ENCODE measurements at places on chromosomes 4 and X. TPM values are rescaled to one million over a fixed set of nuclear protein-coding genes. Genes with fewer than 3 reads are reported as not detected.

XG gene
- not detected for total RNA-seq

AWAT2 gene
- total RNA-seq: not detected

- H3K27ac ChIP-seq: no peak overlapping the region
- no peaks in the 10 kb centered on the region for H3K36me3 ChIP-seq
- H3K4me1 ChIP-seq: no peaks in the 10 kb centered on the region
- H3K4me3 ChIP-seq: no peak overlapping the region
- H3K27me3 ChIP-seq: no peaks in the 10 kb centered on the region
- DNase-seq: no peak
Measured at GRCh38 chr4:117311989-117312388, 226.6 kb upstream of the TRAM1L1 start.

DIPK2B gene
- total RNA-seq: 9.5 TPM

DNA sequence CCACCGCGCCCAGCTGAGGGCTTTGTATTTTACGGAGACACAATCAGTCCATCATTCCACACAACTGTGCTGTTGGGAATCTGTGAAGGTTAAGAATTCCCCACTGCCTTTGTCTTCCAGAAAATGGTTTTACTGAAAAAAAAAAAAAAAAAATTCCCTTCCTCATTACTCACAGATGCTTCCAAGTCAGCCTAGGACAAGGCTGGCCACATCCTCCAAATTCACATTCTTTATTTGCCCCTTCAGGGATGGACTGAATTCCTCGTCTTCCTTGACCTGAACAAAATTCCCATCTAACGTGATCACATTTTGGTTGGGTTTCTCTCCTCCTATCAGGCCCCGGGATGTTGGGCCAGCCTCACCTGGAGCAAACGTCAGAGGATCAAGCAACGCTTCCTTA, 130.3 kb downstream of the DHRSX start:
- no peaks in the 10 kb centered on the region for H3K27me3 ChIP-seq
- H3K27ac ChIP-seq: no peak overlapping the region
- no peaks in the 10 kb centered on the region for H3K4me1 ChIP-seq
- peaks cover 25% of the 10 kb centered on the region for H3K36me3 ChIP-seq

- DNase-seq: no peak
- H3K36me3 ChIP-seq: no peaks in the 10 kb centered on the region
- peaks cover 25% of the 10 kb centered on the region for H3K4me1 ChIP-seq
- H3K4me3 ChIP-seq: no peak overlapping the region
Measured at GRCh38 chr4:87497159-87497558, 32.0 kb downstream of the SPARCL1 start.

KDM6A gene
- total RNA-seq: 50.8 TPM
